Naive thymus-derived CD8-positive, alpha-beta T cell (primary cell): ENCODE measurements at places on chromosomes 4 and X. TPM values are rescaled to one million over a fixed set of nuclear protein-coding genes. Genes with fewer than 3 reads are reported as not detected.

- no peak for DNase-seq
Measured at GRCh38 chrX:40174854-40175510, 77.2 kb upstream of the BCOR start.

DNA sequence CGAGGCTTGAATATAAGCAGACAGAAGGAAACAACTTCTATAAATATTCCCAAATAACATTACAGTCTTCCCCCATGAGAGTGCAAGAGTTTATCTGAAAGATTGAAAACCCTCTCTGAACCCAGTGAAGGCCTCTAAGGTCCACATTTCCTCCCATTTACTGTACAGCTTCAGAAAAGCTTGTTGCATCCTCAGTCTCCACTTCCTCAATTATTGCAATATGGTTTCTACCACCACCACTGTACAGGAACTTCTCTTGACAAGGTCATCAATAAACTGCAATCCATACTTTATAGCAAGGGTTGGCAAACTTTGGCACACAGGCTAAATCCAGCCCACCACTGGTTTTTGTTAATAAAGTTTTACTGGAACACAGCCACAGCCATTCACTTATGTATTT, 239.0 kb downstream of the THOC2 start:
- no peak for DNase-seq

IL21 gene
- not detected for total RNA-seq

- no peak for DNase-seq
Measured at GRCh38 chr4:7200801-7201200, 8.5 kb downstream of the SORCS2 start.

GRCh38 chrX:23435575-23435974, 100.9 kb downstream of the PTCHD1 start:
- DNase-seq = no peak

DNA sequence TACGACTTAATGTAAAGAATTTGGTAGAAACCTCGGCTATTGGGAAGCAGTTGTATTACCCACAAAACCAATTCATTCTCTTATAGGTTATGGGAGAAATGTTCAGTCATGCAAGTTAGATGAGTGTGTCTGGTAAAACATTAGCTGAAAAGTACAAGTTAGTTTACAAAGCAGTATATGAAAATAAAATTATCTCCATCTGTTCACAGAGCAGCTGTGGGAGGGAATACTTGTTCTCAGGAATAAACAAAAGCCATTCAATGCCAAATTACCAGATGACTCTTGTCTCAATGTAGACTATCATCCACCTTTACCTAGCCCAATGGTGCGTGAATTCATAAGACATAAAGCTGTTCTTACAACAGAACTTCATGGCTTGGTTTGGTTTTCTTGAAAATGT, 28.6 kb downstream of the STAP1 start:
- no peak for DNase-seq

GRCh38 chrX:30301963-30302362, 7.2 kb downstream of the NR0B1 start:
- no peak for DNase-seq

GRCh38 chr4:6132716-6133115, 67.6 kb downstream of the JAKMIP1 start:
- DNase-seq = no peak

- DNase-seq = no peak
Measured at GRCh38 chr4:54320826-54321685, 92.0 kb downstream of the PDGFRA start.

- no peak for DNase-seq
Measured at GRCh38 chr4:83851261-83852084, 315.6 kb downstream of the GPAT3 start.

- no peak for DNase-seq
Measured at GRCh38 chr4:102439236-102439614, 61.9 kb upstream of the NFKB1 start.

DNA sequence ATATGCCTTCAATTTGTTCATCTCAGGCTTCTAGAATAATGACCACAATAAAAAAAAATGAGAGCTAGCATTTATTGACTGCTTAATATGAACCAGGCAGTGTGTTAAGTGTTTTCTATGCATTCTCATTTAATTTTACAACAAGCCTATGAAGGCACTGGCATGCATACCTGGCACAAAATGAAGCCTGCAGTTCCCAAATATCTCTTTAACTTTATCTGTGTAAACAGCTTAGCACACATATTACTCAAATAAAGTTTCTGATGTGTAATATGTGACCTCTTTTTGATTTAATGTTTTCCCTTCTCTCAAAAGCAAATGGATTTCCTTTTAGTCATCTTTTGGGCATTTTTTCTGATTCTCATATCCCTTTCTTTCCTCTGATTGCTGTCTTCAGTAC, 671.8 kb downstream of the PCDH7 start:
- DNase-seq = no peak

- DNase-seq = no peak
Measured at GRCh38 chr4:18185491-18185890, 163.9 kb upstream of the LCORL start.

DNA sequence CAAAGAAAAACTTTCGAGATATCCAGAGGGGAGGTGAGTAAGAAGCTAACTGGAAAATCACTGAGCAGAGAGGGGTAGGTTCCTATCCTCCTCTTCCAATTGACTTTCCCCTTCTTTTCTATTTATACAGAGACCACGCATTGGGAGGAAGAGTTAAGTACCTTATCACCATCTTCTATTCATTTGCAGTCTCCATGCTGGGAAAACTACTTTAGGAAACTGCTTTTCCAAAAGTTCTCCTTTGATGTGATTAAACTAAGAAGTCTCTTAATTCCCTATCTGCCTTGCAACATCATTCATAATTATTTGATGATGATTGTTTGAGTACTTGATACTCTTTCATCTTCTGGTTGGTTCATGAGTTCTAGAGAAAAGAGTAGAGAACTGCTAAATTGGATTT, 306.6 kb downstream of the PPP3CA start:
- DNase-seq = no peak

GRCh38 chr4:36614011-36614410, 332.6 kb downstream of the DTHD1 start:
- no peak for DNase-seq

DNA sequence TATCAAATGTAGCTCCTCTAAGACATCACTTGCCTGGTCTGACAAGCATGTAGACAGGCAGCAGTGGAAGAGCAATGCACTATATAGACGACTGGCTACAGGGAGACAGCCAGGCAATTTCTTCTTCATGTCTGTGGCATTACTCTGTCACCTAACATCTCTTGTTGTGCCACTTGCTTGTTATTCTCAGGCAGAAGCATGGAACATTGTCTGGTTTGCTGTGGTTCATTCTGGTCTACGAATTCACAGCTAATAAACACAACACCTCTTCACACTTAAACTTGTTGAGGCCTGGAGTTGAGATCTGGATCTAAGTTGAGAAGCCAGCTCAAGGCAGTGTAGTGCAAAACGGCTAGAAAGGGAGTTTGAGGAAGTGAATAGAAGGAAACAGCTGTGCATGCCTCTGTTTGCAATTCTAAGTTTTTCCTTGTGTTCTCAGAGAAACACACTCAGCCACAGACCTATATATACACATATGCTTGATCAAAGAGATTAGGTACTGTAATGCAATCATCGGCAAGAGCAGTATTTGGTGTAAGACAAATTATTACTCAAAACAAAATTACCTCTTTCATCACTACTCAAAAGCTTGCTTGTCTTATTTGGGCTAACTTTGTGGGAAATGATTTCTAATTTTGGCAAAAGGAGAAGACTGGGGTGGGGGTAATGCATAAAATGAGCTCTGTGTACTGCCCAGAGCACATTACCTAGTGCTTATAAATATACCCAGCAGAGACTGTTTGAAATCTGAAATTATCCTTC, 243.8 kb downstream of the PPP3CA start:
- DNase-seq = no peak

- no peak for DNase-seq
Measured at GRCh38 chrX:9087271-9088040, 53.5 kb upstream of the FAM9B start.

- no peak for DNase-seq
Measured at GRCh38 chrX:19810006-19810774, 77.2 kb downstream of the SH3KBP1 start.

GRCh38 chr4:93018806-93019205, 715.0 kb downstream of the GRID2 start:
- no peak for DNase-seq

- no peak for DNase-seq
Measured at GRCh38 chr4:146245246-146245645, 30.9 kb downstream of the REELD1 start.

DNA sequence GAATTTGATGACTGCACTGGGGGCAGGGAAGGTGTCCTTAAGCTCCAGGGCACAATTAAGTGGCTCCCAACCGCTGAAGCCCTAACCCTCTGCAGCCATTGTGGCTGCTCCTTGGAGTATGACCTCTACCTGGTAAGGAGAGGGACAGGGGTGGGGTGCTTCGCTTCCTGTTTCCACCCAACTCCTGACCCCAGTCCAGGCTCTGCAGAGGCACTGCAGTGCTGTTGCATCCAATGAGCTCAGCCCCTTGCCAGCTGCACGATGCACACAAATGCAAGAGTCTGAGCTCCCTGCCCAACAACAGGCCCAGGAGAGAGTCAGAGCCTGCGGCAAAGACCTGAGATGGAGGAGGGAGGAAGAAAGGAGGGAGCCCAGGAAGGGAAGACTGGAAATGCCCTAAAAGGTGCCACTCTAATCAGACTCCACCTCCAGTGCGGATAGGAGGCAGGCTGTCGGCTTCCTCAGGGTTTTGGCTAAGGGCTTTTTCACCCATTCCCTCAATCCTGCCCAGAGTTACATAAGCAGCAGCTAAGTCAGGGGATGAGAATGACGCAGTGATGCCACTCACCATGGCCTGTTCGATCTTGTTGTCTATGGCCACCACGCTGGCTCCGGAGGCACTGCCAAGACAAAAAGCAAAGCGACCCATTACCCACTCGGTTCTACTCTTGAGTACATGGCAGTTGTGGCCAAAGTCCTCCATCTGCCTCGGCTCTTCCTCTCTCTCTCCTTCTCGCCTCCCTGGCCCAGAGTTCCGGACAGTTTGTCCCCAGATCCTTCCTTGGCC, 60.1 kb downstream of the TSC22D3 start:
- DNase-seq = no peak

DNA sequence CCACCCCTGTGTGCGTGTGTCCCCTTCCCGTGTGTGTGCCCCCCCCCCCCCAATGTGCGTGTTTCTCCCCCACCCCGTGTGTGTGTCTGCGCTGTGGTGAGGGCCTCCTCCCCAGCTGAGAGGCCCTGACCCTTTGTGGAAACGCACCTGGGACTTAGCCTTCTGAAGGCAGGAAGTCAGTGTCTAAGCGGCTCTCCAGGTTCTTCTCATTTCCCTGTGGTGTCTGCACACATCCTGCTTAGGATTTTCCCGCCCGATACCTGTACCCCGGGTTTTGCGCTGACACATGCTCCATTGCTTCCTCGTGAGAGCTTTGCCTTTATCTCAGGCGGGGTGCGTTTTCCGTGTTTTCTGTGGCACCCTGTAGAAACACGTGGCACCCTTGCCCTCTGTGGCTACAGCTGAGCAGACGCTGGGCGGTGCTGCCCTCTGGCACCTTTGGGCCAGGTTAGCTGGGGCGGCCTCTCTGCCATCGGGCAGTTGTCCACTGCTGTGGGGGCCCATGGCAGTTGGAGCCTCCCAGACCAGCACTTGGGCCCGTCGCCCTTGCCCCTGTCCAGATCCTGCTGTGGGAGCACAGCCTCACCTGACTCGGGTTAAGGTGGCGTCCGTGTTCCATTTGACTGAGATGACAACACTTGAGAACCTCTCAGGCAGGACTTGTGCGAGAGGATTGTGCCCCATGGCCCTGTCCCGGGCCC, 26.3 kb downstream of the MAEA start:
- DNase-seq = no peak

CENPE gene
- total RNA-seq = 0.62 TPM

INTU gene
- 0.60 TPM for total RNA-seq

DNA sequence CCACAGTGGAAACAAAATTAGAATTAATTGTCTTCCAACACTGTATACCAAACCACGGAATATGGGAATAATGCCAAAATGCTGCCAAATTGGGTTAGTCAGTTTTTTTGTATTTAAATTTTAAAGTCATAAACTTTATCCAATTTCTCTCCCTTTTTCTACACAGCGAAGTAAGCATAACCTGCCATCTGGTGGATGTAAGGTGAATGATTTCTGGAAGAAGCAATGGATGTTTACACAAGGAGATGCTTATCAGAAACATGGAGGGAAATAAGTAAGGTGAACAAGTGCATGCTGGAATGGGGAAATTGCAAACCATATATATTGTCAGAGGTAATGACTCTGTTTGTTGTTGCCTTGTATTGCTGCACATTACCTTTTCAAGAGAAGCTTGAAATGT, 691.9 kb downstream of the TECRL start:
- DNase-seq = no peak

DNA sequence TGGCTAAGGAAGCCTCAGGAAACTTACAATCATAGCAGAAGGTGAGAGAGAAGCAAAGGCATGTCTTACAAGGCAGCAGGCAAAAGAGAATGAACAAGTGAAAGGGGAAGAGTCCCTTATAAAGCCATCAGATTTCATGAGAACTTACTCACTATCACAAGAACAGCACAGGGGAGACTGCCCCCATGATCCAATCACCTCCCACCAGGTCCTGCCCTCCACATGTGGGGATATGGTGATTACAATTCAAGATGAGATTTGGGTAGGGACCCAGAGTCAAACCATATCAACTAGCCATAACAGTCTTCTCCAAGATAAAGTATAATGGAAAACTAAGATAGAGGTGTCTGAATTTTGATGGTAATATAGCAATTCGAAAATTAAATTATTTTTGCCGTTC, 534.3 kb downstream of the ADGRL3 start:
- DNase-seq = no peak

HERC5 gene
- total RNA-seq = 11.5 TPM

DNA sequence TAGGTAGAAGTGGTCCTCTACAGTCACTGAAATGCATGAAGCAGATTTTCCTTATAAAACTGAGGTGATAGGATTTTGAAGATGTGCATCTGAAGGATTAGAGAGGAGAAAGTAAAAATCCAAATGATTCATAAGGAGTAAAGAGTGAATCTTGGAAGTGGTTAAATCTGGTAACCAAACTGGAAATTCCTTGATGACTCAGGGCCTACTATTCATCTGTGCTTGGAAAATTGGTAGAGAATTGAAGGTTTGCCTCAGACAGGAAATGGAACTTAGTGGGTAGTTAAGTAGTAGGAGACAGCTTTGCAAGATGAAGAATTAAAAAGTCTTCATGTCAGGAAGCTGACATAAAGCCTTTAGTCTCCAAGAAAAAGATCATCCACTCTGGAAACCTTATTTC, 368.9 kb upstream of the CTSO start:
- no peak for DNase-seq

- DNase-seq = no peak
Measured at GRCh38 chr4:95982516-95982915, 142.6 kb downstream of the PDHA2 start.

- DNase-seq = no peak
Measured at GRCh38 chr4:4608214-4608537, 66.3 kb upstream of the STX18 start.

GRCh38 chr4:119984996-119985395, 81.7 kb downstream of the MAD2L1 start:
- no peak for DNase-seq

- no peak for DNase-seq
Measured at GRCh38 chr4:56652196-56652595, 28.9 kb downstream of the HOPX start.

LPAR4 gene
- not detected for total RNA-seq

EDA2R gene
- total RNA-seq = 0.44 TPM
